ENCODE measurements at places on chromosomes 16 and 17.

DNA sequence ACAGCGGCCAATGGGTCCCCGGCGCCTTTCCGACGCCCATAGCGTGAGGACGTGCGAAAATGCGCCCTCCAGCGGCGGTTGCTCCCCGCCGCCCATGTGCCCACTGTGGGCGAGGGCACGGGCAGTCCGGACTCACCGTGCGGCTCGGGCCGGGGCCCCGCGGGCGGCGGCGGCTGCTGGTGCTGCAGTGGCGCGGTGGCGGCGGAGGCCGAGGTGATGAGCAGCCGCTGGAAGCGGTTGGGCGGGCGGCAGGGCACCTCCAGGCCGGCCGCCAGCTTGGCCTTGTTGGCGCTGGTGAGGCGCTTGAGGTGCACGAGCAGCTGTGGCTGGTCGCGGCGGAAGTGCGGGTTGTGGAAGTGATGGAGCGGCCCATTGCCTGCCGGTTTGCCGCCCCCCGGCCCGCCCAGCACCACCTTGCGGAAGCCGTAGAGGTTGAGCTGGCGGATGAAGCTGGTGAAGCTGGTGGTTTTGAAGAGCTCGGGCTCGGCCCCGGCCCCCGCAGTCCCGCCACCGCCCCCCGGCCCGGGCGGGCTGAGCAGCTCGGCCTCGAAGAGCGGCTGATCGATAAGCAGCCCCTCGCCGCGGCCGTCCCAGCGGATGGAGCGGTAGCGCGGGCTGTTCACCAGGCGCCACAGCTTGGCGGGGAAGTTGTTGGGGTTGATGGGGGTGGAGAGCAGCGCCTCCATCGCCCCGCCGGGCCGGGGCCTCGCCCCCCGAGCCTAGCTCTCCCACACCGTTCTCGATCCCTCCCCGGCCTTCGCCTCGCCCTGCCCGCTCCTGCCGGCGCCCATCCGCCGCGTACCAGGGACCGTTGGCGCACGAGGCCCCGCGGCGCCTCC, at the start of gene HSF5:
Gene HSF5 (minus strand): TSS at position 820 of the 839 bp plus-strand sequence. CDS start 134 bp downstream, at position 686.
- no peak for DNase-seq

DNA sequence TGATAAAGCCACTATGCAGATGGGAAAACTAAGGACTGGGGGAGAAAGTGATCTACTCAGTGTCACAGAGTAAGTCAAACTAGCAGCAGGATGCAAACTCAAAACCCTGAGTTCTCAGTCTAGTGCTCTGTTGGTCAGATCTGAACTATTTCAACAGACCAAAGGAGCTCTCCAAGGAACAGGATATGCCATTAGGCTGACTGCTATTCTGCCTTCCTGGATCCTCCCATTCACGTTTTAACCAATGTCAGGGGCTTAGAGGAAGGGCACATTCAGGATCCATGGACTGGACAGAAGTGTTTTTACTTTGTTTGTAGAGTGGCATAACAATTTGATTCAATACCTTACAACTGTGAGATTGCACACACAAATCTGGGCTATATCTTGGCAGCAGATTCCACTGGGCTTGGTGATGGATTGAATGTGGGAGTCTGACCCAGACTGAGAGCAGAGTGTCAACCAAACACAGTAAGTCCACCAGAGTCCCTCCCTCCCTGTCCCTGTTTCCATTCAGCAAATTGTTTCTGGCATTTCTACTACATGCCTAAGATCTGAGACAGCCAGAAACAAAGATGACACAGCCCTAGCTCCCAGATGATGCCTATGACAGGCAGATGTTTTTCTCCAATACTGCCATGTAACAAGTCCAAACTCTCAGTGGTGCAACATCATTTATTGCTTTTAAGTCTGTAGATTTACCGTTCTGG, 337.8 kb upstream of the CDH5 start:
- no peak for DNase-seq

DNA sequence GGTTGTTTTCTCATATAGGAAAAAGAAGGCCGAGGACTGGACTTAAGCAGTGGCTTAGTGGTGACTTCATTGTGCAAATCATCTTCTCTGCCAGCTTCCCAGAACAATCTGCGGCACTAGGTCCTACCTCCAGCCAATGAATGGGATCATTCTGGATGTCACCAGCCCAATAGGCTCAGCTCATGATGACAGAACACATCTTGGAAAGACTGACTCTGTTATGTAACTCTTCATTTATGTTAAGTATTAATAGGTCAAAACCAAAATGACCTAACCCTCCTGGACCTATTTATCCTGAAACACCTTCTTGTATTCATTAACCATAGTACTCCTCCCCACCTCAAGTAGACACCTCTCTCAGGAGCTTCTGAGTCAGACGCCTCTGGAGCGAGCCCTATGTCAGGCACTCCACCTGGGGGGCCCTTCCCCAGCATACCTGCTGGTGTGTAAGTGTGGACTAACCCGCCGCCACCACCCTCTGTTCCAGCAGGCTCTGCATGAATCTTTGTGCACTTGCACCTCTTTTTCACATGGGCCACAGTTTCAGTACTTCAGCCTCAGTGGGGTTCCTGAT, 7.2 kb downstream of the ARL2BP start:
- no peak for DNase-seq

GRCh38 chr17:40058865-40059264, 3.9 kb upstream of the THRA start:
- no peak for DNase-seq

DNA sequence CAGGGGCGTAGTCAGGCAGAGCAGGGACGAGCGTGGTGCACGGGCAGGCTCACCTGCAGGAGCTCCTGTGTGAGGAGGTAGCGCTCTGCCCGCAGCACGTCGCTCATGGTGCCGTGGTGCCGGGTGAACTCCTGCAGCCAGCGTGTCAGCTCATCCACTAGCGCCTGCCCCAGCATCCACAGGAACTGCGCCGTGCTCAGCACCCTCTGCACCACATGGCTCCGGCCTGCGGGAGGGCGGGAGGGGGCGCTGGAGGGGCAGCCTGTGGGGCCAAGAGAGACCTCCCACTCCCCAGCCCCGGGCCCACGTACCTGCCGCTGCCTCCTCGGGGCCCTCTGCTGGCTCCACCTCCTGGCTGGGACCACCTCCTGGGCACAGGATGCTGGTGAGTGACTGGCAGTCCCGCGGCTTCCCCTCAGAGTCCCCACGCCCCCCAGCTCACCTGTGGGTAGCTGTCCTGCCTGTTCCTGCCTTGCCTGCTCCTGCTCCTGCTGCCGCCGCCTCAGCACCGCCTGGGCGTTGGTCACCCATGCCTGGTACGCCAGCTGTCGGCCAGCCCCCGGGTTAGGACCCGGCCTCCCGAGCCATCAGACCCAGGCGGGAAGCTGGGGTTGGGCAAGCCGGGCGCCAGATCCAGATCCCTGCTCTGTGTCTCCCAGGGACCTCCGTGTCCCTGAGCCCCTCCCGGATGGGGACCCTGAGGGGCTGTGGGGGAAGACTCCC, 16.6 kb downstream of the CTU2 start:
- DNase-seq: no peak

- no peak for DNase-seq
Measured at GRCh38 chr16:79434771-79435170, 165.8 kb downstream of the MAF start.

DNA sequence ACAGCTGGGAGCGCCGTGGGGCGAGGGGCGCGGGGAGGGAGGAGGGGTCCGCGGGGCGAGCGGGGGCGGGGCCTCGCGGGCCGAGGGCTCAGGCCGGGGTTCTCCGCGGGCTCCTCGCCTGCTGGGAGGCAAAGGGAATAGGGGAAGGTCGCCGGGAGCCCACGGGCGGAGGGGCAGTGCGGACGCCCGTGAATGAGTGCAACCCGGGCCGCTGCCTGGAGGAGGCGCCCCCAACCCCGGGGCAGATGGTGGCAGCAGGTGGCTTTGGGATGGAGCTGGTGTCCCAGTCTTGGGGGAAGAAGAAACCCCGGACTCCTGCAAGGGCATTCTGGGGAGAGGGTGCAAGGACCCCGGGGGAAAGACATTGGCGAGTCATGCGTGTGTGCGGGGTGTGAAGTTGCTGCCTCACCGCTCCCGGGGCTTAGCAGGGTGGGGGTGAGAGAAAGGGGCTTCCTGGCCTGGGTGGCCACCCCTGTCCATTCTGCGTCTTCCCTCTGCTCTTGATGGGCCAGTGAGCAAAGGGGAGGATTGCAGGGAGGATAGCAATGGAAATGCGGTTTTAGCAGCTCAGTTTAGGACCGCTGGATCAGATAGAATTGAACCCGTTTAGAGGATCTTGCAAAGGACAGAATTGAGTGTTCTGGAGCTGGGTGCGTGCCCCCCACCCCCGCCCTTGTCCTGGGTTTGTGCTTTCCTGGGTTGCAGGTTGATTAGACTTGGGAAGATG, 526 bp downstream of the KIAA0513 start:
- DNase-seq: no peak

DNA sequence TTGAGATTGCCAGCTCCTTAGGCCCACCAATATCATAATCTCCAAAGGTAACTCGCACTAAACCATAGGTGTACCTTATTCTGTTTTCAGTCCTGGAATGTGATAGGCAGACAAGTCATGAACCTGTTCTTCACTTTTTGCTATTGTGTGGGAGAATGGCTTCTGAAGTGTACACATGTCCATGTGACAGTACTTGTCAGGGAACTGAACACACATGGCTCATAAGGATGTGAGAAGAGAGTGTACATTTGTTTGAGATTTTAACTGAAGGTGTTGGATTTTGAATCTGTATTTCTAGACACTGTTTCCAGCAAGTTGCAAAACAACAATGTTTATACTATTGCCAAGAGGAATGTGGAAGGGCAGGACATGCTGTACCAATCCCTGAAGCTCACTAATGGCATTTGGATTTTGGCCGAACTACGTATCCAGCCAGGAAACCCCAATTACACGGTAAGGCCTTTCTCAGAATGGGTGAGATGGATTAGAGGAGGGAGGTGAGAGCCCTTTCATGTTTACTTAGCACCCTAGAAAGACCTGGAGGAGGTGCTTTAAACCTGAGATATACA, 14.5 kb upstream of the RASL10B start:
- DNase-seq: no peak

DNA sequence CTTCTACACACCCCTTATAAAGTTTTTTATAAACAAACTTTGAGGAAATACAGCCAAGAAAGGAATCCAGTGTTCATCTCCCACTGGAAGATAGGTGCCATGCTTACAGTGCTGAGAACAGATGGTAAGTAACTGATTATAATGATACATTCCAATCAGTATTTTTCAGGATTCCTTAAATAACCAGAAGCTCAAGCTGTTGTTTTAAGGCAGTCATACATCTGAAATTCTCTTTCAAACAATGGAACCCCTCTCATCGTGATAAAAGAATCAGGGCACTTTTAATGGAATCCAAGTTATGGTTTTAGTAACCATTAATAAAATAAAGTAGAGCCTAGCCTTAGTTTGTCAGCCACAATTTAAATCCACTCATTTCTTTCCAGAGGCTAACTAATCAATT, 56.1 kb upstream of the STAC2 start:
- no peak for DNase-seq

DNA sequence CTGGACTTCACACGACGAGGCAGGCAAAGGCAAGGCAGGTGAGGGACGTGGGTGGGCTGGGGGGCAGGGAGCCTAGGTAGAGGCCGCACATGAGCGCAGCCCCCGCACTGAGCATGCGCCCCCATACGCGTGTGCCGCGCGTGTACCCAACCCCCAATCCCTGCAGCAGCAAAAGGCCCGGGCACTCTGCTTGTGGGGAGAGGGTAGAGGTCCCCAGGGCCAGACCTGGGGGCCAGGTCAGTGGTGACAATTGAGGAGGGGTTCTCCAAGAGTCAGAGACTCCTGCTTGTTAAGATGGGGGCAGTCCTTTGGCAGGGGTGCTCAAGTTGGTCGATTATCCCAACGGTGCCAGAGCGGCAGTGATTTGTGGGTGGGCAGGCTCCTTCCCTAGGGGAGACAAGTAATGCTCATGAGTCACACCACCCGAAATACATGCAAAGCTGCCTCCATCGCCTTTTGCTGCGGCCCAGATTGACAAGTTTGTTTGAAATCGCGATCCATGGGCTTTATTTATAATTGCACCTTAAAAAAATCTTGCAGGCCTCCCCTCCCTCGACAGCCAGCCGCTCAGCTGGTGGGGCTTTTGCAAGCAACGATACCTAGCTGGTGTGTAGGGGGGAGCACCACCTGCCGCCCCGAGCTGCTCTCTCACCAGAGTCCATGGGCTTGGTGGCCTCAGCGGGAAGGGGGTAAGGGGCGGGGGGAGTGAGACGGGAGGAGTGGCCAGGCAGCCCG, 1.1 kb upstream of the GIT1 start:
- DNase-seq: no peak

- DNase-seq: no peak
Measured at GRCh38 chr16:12470311-12471229, 333.1 kb downstream of the CPPED1 start.

- DNase-seq: no peak
Measured at GRCh38 chr17:44880062-44880461, 19.2 kb downstream of the EFTUD2 start.

GRCh38 chr16:54493061-54493460, 206.5 kb upstream of the IRX3 start:
- no peak for DNase-seq

DNA sequence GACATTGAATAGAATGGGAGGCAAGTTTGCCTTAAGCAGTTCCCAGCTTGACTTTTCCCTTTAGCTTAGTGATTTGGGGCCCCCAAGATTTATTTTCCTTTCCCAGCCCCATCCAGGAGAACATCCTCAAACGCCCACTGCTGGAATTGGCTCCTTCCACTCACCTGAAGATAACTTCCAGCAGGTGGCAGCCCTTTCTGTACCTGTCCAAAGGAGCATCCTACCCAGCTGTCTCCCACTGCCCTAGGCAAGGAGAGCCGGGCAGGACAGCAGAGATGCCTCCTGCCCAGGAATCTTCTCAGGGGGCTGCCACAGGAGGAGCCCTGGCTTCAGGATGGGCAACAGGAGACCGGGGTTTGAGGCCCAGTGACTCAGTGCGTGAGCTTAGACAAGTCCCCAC, 6.4 kb downstream of the CACNG5 start:
- no peak for DNase-seq

DNA sequence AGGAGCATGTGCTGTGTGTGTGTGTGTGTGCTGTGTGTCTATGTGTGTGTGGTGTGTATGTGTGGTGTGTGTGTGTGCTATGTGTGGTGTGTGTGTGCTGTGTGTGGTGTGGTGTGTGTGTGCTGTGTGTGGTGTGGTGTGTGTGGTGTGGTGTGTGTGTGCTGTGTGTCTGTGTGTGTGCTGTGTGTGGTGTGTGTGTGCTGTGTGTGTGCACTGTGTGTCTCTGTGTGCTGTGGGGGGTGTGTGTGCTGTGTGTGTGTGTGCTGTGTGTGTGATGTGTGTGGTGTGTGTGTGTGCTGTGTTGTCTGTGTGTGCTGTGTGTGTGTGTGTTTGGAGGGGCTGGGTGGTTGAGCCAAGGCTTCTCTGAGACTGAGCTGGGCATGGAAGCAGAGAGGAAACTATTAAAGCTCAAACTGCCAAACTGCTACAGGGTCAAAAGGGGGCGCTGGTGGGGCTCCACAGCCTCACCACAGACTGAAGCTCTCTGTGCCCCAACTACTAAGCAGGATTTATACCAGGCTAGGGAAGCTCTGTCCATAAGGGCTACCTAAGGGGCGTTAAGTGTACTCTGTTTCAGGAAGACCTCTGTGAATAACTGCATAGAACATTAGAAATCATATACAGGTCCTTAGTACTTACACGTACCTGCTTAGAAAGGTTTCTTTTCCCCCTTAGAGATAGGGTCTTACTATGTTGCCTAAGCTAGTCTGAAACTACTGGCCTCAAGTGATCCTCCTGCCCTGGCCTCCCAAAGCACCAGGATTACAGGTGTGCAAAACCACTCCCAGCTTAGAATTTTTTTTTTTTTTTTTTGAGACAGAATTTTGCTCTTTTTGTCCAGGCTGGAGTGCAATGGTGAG, 27.8 kb upstream of the GHDC start:
- DNase-seq: peak; percentile 18
